ENCODE measurements at places on chromosomes 4 and X.

- no peak for DNase-seq
Observed at GRCh38 chr4:87019898-87020297, 85.1 kb downstream of the AFF1 start.

- no peak for DNase-seq
Observed at GRCh38 chr4:23920716-23921446, 31.0 kb upstream of the PPARGC1A start.

GRCh38 chr4:5124876-5125275 is 73.6 kb downstream of the STK32B start:
- no peak for DNase-seq

- no peak for DNase-seq
Observed at GRCh38 chrX:38006778-38007177, 425 bp downstream of the SYTL5 start.

DNA sequence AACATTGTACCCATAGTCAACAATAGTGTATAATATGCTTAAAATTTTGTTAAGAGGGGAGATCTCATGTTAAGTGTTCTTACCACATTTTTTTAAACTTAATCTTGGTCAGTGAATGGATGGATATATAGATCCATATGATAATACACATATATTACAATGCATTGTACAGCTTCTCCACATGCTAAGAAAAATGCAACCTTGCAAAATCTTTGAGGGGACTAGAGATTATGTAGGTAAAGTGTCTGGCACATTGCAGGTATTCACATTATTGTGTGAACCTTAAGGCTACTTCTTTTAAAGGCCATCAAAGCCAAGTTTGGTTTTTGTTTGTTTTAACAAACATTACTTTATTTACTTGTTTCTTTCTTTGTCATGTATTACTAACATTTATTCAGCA is 10.4 kb upstream of the GPC3 start:
- no peak for DNase-seq

- no peak for DNase-seq
Observed at GRCh38 chr4:89434364-89434988, 126.9 kb upstream of the GPRIN3 start.

DNA sequence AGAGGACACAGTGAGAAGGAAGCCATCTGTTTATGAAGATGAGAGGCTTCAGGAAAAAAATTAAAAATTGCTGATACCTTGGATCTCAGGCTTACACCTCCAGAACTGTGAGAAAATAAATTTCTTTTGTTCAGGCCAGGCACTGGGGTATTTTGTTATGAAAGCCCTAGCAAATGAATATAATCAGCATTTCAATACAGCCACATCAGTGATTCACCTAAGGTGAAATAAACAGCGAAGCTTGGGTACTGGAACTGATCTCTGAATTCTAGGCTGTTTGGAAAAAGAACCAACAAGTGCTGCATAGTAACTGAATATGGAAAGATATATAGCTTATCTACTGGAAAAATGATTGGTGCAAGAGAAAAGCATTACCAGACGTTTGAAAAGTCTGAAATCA is 88.5 kb downstream of the PDS5A start:
- no peak for DNase-seq

DNA sequence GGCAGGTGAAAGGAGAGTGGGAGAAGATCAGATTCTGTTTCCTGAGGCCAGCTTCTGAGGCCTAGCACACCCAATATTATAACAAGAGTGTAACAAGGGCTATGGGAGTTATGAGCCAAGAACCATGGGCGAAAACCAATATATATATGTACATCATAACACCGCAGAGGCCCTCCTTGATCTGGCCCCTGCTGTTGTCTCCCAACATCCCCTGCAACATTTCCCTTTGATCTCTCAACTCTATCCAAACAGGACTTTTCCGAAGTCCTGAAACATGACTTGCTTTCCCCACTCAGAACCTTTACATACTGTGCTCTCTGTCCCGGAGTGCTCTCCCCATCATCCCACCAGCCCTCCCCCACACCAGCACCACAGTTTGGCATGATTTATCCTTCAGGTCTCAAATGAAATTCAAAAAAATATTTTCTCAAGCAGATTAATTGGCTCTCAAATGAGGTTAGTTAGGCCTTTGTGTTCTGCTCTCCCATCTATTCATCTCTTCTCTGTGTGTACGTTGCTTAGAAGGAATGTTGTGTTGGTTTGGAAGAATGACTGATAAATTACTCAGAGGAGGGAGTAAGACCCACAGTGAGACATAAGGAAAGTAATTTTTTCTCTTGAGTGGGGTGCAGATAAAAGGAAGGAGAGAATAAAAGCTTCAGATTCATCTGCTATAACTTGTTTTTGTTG is 58.1 kb upstream of the SMIM10 start:
- DNase-seq = no peak

DNA sequence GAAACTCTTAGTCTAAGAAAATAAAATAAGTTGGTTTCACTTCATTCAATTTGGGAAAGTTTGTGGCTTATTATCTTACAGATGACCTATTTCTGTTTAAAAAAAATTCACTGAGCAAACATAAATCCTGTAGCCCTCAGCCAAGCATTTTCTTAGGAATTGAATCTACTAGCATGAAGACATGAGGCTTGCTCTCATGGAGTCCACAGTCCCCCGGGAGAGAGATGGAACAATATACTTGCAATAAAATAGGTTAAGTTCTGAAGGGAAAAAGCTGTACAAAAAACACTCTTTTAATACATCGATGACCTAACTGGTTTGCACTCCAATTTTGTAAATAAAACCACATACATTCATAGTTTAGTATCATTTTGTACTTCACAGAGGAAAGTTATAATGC is 642.6 kb upstream of the FAM241A start:
- DNase-seq = no peak

DNA sequence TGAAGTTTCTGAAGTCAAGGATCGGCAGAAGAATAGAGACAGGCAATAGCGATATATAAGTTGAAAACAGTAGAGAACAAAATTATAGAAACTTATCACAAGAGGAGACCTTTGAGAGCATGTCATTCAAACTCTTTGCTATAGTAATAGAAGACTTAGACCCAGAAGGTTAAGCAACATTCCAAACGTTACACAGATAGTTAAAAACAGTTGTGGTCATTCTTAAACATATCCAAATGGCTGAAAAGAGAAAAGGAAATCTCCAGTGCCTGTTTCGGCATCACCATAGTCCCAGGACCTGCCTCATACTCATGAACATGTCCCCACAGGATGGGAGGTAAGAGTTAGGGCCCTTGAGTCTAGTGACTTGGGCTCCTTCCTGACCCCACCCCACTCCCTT is 258.1 kb upstream of the NOCT start:
- DNase-seq = no peak

DNA sequence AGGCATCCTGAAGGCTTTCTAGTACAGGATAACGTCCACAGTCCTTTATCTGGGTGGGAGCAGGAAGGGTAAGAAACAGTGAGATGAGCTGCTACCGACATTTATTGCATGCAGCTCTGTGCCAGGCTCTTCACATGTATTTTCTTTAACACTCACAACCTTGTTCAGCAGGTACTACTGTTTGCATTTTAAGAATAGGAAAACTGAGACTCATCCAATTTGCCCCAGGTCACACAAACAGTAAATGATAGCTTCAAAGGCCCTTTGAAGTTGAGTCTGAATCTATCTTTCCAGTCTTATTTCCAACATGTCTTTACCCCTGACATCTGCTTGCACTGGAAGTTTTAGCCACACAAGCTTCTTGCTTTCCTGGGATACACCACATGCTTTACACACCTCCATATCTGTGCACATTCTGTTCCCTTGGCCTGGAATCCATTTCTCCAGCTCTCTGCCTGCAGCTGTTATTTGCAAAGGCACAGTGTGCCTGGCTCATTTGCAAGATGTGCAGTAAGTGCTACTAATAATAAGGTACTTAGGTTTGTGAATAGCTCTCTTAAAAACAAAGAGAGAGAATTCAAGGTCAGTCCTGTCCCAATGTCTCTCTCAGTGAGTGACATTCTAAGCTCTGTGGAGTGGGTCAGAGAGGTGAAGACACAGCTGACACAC is 61.2 kb downstream of the METTL14 start:
- no peak for DNase-seq

DNA sequence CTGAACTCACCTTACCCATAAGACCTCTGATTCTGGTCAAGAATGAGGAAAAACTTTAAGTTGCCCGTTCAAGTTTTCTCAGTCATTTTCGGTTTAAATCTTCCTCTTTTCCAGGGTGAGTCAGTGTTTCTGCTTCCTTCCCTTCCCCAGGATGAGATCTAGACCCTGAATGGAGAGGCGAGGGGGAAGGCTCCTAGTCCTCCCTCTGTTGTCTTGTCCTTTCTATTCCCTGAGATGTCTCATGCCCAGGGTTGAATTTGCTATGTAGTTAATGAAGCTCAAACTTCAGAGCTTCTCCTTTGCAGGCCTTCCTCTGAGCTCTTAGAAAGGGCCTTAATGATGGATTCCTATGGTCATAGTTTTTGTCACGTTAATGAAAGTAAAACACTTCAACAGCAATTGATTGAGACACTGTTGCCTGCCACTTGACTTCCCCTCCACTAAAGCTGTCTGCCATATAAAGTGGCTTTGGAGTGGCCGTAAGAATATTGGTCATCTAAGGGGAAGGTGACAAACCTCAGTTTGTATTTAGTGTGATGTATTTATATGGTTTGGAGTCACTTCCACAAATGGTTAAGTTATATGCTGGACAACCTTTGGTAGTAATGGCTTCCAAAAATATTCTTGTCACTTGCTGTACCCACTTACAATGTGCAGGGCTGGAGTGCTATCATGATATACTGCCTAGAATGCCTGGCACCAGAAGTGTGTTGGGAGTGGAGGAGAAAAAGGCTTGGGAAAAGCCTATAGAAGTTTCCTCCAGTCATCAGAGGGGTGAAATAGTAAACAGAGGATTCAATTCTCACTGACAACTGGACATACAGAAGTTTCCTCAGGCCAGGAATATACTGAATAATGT is 24.3 kb upstream of the GPRIN3 start:
- DNase-seq = no peak

DNA sequence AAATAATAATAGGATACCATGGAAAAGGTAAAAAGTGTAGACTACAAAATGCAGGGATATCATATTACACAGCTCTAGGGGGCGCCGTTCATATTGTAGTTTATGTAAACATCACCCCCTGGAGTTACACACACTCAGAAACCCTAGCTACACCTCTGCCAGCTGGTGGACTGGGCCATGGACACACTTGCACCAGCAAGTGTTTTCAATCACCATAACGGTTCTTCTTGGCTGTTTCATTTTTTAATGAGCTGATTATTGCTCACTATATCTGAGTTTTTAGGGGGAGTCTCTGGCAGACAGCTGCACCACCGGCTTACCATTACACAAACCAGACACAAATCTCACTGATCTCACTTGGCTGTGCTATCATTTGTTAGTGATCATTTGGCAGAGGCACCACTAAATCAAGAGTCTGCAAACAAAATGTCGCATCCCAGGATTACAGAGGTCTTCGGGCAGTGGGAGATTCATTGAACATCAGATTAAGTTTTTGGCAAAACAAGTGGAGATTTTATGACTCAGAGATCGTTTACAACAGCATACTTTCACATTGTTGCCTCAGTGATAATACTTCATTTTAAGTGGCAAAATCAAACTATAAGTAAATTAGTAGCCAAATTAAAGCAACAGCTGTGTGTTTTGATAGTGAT is 185.7 kb downstream of the UNC5C start:
- DNase-seq = peak; percentile 46

GRCh38 chr4:182944484-182945213 is 27.5 kb upstream of the DCTD start:
- no peak for DNase-seq

DNA sequence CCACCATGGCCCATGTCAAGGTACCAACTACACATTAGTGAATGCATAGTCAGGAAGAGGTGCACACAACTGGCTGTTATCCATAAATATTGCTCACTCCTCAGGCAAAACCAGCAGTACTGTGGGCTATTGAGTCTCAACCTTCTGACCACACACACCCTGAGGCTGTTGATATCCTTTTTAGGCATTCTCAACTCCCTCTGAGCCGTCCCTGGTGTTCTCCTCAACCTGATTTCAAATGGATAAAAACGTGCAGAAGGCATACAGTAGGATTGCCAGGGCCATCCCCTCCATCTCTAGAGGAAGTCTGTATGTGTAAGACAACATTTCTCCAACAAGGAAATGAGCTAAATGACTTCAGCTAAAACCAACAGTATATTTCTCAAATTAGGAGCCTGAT is 98.7 kb upstream of the KLHL13 start:
- no peak for DNase-seq

GRCh38 chr4:14025891-14026290 is 398.4 kb upstream of the BOD1L1 start:
- DNase-seq = no peak
